ENCODE measurements at places on chromosomes 12 and 14.

- DNase-seq: no peak
These were observed 166.6 kb upstream of the ATP2B1 start for GRCh38 chr12:89875225-89875624.

DNA sequence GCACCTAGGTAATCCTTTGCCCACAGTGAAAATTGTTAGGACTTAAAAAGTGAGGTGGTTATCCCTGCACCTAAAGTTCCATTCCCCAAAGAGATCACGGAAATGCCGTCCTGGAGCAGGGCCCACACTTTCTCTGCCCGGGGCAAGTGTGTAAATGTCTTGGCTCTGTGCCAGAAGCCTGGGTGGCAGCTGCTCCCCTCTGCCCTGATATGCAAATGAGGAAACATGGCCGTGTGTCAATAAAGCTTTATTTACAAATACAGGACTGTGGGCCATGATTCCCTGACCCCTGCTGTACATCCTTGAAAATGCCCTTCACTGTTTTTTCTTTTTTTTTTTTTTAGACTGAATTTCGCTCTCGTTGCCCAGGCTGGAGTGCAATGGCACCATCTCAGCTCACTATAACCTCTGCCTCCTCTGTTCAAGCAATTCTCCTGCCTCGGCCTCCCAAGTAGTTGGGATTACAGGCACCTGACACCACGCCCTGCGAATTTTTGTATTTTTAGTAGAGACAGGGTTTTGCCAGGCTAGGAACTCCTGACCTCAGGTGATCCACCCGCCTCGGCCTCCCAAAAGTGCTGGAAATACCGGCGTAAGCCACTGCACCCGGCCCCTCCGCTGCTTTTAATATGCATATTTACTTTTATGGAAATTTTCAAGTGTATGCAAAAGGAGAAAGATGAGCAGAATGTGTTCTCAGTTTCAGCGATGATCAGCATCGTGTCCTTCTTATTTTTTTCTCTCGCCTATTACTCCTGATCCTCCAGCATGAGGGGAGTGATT lies 75.5 kb downstream of the GALNT9 start:
- DNase-seq: no peak

DNA sequence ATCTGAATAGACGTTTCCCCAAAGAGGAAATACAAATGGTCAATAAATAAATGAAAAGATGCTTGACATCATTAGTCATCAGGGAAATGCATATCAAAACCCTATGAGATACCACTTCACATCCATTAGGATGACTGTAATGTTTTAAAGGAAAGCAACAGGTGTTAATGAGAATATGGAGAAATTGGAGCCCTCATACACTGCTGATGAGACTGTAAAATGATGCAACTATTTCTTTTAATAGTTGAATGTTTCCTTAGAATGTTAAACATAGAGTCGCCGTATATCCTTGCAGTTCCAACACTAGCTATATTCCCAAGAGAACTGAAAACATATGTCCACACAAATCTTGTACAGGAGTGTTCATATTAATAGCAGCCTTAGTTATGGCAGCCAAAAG lies 133.2 kb downstream of the SLC38A4 start:
- DNase-seq: no peak

- DNase-seq: peak; percentile 1
These were observed 100.9 kb upstream of the AEBP2 start for GRCh38 chr12:19338405-19338804.

- DNase-seq: no peak
These were observed 207.2 kb upstream of the SRRM4 start for GRCh38 chr12:118773956-118774723.

DNA sequence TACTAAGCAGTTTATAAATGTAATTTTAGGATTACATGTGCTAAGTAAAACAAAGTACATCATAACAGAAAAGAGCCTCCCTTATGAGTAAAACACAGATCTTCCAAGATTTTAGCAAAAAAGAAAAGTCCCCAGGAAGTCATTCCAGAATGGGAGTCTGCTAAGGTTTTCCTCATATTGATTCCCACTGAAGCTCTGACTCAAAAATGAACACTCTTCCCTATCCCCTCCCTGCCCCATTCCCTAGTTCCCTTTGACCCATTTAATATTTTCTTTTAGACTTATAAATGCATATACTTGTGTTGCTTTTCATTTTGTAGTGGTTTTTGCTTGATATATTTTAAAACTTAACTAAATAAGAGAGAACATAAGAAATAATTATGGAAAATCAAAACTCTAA lies 40.1 kb downstream of the PTGER2 start:
- no peak for DNase-seq

DNA sequence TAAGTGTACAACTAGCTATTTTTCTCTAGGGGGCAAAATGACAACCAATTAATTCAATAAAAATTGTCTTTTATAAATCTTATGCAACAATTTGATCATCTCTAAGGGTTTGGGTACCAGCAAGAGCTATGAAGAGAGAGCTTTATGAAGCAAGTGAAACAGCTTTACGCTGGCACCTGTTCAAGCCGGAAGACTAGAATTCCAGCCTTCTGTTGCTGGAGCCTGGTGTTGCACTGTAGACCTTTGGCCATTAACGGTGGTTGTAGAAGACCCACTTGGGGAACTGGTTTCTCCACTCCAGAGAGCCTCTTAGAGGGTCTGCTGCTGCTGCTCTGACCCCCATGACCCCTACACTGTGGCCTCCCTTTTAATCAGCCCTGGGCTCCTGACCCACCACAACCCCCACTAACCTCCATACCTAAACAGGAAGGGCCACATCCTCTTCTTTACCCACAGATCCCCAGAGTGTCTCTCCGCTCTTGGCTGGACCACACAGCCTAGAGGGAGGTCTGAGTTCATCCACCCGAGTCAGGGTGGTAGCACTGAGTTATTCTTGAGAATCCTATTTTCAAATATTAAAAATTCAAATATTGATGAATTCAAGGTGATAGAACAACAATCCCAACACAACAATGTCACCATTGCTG lies 54.6 kb upstream of the STON2 start:
- DNase-seq: no peak

DNA sequence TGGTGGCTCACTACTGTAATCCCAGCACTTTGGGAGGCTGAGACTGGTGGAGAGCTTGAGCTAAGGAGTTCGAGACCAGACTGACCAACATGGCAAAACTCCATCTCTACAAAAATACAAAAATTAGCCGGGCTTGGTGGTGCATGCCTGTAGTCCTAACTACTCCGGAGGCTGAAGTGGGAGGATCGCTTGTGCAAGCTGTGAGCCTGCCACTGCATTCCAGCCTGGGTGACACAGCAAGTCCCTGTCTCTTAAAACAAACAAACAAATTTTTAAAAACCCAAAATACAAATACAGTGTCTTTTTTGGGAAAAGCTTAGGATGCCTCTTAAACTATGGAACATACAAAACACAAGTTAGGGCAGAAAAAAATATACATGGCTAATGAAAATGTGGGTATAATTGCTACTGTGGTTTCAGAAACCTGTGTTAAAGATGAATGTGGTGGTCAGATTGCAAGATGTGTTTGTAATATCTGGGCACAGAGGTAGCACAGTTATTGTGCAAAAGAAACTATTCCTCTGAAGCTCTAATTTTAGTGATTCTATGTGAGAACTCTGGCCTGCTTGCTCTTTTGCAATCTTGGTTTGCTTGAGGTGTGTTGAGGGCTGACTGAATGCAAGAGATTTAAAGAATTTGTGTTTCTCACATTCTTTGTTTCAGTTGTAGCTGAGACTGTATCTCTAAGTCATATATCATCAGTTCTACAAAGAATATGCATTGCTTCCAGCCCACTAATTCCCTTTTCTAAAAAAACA lies 3.9 kb upstream of the HSPA2 start:
- DNase-seq: peak; percentile 0

DNA sequence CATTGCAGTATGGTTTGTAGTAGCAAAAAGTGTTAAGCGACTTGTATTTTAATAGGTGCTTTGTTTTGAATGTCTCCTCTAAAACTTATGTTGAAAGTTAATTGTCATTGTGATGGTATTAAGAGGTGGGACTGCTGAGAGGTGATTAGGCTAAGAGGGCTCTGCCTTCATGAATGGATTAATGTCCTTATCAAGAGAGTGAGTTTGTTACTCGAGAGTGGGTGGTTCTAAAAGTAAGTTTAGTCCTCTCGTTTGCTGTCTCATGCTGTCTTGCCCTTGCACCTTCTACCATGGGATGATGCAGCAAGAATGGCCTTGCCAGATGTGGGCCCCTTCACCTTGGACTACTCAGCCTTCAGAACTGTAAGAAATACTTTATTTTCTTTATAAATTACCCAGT lies 17.4 kb downstream of the ZDHHC17 start:
- DNase-seq: no peak

- no peak for DNase-seq
These were observed 94.9 kb downstream of the DAAM1 start for GRCh38 chr14:59283361-59283760.

GRCh38 chr12:24821691-24822090 lies 127.2 kb downstream of the BCAT1 start:
- DNase-seq: peak; percentile 5

- DNase-seq: no peak
These were observed 4.1 kb downstream of the BHLHE41 start for GRCh38 chr12:26120561-26121274.

DNA sequence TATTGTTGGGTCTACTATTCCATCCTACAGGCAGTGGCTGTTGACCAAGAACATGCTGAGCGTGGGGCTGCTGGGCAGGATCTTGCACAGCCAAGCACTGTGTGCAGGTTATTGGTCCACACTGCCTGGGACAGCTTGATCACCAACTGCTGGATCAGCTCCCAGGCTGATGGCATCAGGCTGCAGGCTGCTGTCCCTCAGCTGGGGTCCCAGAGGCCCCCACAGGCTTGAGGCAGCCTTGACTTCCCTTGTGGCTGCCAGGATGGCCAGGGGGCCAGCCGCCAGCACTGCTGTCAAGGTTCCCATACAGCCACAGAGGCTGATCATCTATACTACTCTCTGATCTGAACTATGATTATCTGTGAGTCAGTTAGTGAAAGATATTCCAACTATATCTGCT lies 9.8 kb downstream of the OR2AP1 start:
- DNase-seq: no peak

GRCh38 chr14:64098120-64098519 lies 196.1 kb downstream of the ESR2 start:
- no peak for DNase-seq

DNA sequence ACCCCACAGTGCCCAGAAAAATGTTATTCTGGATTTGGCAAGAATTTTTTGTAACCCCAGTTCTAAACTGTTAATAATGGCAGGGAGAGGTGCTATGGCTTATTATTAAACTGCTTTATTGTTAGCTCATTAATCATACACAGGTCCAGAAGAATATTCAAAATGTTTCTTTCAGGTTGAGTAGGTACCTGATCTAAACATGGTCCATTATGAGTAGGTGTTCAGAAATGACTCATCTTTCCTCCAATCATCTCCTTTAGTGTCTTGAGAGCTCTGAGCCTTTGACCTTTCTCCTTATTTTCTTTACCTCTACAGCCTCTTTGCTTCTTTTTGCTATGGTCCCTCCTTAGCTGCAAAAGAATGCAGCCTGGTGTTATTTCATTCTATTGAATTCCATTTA lies 211.0 kb upstream of the GARIN6 start:
- no peak for DNase-seq

- no peak for DNase-seq
These were observed 10.6 kb downstream of the SDS start for GRCh38 chr12:113392988-113393579.

- no peak for DNase-seq
These were observed 1.2 kb downstream of the SRGAP1 start for GRCh38 chr12:63845726-63846125.

Measured in A172 (cell line).